Motor neuron (in vitro differentiated cells): ENCODE measurements at places on chromosomes 16 and 17.

- no peak for ATAC-seq
These were observed 2.4 kb downstream of the NDE1 start for GRCh38 chr16:15652293-15653001.

- peak; percentile 27 for ATAC-seq
These were observed 13.9 kb upstream of the FZD2 start for GRCh38 chr17:44543213-44543904.

DNA sequence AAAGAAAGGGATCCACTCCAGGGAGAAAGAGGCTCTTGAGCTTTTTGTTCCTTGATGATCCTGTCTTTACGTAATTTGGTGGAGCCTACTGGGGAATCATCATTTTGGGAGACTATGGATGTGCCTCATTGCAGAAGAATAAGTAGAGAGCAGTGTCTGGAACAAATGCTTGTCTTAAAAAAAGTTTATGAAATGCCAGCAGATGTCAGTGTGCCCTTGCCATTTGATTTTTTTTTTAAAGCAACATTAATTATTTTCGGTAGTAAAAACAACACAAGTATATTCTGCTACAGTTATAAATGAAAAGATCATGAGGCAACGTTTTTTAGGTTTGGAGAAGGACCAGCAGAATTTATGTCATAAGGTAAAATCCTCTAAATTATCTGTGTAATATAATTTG is 934.8 kb upstream of the EEF2KMT start:
- ATAC-seq = no peak

GRCh38 chr17:30376621-30377452 is 1.9 kb upstream of the CPD start:
- no peak for ATAC-seq

- ATAC-seq = no peak
These were observed 124.8 kb downstream of the ABCC1 start for GRCh38 chr16:16073891-16074881.

GRCh38 chr16:66095676-66096075 is 270.8 kb upstream of the CDH5 start:
- no peak for ATAC-seq
